ENCODE measurements at places on chromosomes 7 and 10.

GRCh38 chr7:97089771-97090170 lies 27.7 kb upstream of the SDHAF3 start:
- no peak for DNase-seq

GRCh38 chr10:49005270-49005669 lies 65.6 kb upstream of the LRRC18 start:
- DNase-seq: no peak

DNA sequence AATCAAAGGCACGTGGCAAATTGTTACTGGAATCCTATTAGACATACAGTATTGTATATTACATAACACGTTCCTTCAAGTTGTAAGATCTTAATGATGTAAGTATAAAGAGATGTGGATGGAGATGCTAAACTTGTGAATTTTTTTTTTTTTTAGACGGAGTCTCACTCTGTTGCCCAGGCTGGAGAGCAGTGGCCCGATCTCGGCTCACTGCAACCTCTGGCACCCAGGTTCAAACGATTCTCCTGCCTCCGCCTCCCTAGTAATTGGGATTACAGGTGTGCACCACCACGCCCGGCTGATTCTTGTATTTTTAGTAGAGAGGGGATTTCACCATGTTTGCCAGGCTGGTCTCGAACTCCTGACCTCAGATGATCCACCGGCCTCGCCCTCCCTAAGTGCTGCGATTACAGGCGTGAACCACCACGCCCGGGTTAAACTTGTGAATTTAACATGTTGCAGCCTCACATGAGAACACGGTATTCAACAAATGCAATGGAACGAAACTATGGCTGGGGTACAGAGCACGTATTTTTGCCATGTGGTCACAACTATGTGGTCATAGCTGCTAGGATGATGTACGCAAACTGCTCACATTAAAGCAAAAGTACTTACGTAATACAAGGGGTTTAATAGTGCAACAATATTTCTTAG lies 818 bp upstream of the SUPV3L1 start:
- peak; percentile 4 for DNase-seq

GRCh38 chr10:54904833-54905232 lies 103.8 kb upstream of the PCDH15 start:
- DNase-seq: no peak

- peak; percentile 14 for DNase-seq
Observed at GRCh38 chr10:12777840-12778585, 223.5 kb downstream of the CCDC3 start.

- no peak for DNase-seq
Observed at GRCh38 chr7:129923709-129924108, 29.1 kb downstream of the UBE2H start.

DNA sequence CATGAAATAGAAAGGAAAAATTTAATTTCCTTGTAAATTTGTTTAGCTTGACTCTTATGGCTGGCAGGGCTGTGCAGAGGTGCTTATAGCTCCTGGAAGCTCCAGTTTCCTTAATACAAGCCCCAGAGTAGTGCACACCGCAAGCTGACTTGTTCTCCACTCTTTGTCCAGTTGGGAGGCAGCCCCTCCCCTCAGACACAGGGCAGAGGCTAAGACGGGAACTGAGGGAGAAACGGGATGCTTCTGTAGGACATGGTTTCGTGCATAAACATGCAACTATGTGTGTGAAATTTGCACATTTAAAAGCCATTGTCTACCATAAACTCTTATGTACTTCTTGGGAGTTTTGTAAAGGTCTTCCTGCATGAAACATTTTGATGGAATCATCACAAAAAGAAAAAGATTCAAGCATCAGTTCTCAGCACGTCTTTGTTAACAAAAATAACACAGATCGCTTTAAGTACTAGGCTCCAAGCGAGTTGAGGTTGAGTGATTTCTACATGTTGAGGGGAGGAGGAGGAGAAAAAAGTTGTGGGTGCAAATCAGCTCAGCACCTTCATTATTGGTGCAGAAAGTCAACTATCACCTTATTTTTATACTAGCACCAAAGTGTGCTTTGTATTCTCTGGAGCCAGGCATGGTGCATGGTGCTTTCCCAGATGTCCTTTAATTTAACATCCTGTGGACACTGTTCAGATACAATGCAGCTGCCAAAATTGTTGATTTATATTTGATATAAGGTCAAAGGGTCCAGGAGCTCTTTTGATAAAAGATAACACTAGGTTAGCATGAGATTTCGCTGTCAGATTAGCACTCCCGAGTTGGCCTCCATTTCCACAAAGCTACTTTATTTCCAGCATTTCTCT lies 124.5 kb downstream of the CHN2 start:
- no peak for DNase-seq

DNA sequence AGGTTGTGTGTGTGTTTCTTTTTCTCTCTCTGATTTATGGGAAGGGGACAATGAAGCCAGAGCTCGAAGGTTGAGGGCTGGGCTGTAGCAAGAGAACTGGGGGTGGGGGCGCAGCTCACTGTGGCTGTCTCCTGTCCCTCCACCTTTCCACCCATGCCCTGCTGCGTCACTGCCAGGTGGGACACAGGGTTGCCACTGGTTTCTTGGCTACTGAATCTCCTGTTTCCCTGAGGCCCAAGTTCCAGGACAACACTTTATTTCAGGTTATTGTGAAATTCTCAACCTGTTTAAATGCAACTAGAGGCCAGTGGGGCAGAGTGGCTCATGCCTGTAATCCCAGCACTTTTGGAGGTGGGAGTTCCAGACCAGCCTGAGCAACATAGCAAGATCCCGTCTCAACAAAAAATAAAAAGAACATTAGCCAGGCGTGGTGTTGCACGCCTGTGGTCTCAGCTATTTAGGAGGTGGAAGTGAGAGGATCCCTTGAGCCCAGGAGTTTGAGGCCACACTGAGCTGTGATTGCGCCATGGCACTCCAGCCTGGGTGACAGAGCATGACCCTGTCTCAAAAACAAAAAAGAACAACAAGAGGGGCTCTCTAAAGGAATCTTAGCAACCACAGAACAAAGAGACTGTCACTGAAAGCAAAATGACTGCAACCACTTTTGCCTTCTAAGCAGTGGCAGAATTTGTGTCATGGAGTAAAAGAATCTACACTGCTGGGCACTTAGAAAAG lies 22.6 kb downstream of the TBATA start:
- DNase-seq: no peak

DNA sequence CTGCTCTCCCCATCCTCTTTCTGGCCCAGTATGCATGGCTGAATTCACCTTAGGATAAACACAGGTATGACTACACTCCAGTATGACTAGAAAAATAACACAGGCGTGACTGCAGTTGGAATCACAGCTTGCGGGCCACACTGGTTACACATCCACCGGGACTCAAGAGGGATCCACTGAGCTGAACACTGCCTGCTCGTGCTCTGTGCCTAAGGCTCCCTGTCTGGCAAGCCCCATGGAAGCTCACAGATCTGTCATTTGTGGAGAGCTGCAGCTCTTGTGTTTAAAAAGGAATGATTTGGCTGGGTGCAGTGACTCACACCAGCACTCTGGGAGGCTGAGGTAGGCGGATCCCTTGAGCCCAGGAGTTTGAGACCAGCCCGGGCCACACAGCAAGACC lies 26.8 kb downstream of the VOPP1 start:
- DNase-seq: no peak
